MV-4-11 (cell line): ENCODE measurements at places on chromosomes 6 and 20.

- DNase-seq, result peak; percentile 82
Measured at GRCh38 chr6:40912158-40912946, 126.7 kb downstream of the UNC5CL start.

DNA sequence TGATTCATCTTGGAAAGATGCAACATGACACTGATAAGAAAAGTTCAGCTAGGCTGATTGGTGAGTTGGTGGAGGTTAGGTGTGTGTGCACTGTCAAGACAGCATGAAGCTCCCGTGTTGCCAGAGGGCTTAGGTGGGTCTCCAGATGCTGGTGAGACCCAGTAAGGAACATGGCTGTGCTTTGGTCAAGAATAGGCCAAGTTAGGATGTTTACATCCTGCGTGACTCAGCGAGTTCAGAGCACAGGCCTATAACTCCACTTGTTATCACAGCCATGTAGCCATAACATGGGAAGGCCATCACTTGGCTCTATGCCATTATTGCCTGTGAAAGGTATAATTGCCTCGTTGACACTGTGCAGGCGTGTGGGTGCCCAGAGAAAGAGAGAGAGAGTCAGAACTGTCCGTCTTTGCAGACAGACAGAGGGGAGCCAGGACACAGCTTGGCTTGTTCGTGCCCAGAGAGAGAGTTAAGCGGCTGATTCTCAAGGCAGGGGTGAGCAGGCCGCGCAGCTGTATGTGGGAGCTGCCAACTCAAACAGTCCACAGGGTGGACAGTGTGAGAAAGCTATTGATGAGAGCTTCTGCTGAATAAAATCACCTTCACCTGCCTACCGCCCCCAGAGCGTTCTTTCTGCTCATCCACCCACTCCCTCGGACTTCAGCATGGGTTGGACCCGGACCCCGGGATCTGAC lies 43.5 kb downstream of the OR2B6 start:
- DNase-seq, result no peak

DNA sequence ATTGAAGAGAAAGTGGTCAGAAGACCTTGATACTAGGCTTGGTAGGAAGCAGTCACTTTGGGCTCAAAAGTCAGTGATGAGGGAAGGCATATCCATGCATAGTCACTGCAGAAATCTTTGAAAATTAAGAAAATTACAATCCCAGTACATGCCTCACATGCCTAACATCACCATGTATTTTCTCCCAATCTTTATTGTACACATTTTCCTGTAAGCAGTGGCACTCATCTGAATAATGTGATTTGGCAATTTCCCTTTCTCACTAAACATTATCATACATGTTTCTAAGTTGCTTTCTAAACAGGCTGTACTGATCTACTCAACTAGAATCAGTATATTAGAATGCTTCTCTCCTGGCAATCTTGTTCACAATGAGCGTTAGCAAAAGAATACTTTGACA lies 280.7 kb upstream of the SUPT3H start:
- no peak for DNase-seq

DNA sequence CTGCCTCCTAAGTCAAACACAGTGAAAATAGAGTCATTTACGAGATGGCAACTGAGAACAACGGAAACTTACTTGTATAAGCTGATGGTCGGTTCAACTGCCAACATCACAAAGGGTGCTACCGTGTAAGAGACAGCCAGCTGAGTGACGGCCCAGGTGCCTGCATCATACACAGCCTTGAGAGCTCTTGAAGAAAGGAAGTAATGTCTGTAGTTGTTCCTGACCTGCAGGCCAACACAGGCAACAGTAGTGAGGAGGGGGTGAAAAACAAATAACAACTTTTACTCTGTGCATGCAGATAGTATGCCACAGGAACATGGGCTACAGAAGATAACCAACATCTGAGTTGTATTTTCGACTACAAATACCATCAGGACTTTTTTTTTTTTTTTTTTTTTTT lies 102.7 kb downstream of the MBOAT1 start:
- no peak for DNase-seq

DNA sequence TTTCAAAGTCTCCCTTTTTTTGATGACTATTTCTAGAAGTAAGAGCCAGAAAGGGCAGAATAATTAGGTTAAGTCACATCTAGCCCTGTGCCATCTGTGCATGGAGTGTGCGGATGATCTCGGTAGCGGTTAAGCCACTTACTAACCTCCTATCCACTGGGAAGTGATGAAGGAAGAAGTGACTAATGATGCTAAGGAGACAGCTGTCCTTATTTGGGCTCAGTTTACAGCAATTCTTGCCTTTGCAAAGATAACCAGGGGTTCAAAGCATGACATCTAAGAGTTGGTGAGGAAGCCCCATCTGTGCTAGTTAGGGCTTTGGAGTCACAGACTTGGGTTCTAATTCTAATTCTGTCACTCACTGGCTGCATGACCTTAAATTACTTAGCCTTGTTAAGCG lies 62.4 kb upstream of the RREB1 start:
- DNase-seq, result no peak

DNA sequence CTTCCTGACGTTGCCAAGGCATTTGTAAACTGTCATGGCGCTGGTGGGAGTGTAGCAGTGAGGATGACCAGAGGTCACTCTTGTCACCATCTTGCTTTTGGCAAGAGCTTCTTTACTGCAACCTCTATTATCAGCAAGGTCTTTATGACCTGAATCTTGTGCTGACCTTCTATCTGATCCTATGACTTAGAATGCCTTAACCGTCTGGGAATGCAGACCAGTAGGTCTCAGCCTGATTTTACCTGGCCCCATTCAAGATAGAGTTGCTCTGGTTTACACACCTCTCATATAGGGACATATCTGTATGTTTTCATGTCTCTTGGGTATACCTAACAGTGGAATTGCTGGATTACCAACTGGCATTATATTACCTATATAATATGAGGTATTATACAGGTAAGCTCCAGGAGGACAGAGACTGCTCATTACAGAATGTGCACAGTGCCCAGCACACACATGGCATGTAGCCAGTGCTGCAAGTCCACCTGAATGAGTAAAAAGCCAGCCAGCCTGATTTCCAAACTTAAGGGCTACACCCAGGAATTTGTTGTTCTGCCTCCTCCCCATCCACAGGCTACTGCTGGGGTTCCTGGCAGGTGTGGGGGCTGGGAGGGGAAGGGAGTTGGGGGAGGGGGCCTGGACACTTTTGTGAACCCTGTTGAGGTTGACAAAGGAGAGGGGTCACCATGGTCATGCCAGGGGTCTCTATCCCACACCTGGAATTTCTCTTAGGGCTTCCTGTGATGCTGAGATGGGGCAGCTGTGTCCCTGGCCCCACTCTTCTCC lies 35.2 kb upstream of the BLCAP start:
- DNase-seq, result no peak

GRCh38 chr20:39299783-39300182 lies 337.6 kb downstream of the DHX35 start:
- no peak for DNase-seq

- DNase-seq, result no peak
Measured at GRCh38 chr6:17472653-17473183, 79.3 kb downstream of the CAP2 start.

- no peak for DNase-seq
Measured at GRCh38 chr6:79384845-79385244, 150.4 kb upstream of the HMGN3 start.

DNA sequence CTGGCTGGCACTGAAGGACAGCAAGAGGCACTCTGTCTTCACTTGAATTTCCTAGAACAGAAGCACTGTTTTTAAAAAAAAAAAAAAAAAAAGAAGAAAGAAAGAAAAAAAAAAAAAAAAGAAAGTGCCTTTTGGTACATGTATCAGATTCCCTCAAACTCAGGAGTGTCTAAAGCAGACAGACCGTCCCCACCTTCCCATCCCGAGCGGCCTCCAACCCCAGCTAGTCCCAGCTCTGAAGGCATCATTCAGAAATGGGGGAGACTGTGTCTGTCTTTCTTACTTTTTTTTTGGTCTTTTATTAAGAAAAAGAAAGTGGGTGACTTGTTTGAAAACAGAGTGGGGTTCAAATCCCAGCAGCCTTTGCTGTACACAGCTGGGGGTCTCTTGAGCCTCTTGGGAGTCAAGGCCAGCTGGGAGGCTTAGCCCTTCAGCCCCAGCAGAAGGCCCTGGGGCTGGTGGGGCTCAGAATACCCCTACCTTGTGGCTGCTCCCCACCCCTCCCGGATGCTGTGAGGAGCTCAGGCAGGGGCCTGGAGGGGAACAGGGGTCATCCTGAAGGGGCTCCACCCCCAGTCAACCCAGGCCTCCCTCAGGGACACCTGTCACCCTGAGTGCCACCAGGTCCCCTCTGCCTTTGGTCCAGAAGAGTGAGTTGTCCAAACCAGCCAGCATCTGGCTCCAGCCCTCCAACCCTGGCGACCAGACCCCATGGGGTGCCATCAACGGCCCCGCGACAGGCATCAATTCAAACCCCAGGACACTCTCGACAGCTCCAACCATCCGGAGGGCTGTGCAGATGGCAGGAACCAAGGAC lies 128.3 kb downstream of the TAF4 start:
- DNase-seq, result no peak

DNA sequence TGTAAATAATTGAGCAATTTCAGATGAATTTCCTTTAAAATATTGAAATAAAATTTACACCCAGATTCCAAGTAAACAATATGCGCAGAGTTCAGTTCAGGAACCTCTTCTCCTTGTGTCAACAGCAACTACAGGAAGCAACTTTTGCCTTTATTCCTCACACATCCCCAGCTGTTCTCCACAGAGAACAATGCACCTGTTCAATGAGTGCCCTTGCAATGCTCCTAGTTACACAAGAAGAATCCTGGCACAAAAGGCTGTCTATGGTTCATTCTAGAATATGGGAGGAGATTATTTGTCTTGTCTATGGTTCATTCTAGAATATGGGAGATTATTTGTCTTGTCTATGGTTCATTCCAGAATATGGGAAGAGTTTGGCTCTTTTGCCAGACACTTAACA lies 454.9 kb downstream of the BTBD3 start:
- no peak for DNase-seq

DNA sequence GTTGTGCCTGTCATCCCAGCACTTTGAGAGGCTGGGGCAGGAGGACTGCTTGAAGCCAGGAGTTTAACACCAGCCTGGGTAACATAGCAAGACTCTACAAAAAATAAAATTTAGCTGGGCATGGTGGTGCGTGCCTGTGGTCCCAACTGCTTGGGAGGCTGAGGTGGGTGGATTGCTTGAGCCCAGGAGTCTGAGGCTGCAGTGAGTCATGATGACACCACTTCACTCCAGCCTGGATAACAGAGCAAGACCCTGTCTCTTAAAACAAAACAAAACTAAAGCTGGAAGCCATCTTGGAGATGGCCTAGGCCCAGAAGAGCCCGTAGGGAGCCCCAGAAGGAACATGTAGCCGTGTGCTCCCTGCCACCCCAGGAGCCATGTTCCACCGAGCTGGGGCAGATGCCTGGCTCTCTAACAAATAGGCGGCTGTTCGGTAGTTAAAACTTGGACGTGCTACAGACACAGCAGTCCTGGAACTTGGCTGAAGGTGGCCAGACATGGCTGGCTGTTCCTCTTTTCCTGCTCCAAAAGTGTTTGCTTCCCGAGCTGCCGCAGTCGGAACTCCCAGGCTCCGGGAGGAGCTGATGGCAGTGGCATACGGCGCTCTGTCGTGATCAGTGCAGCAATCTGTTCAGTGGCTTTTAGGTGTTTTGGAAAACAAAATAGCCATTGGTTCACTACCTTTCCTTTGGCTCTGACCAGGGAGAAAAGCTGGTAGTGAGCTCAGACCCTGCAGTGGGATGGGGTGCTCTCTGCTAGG lies 37.0 kb downstream of the DYNLT1 start:
- DNase-seq, result no peak

- DNase-seq, result no peak
Measured at GRCh38 chr6:42315259-42315990, 97.8 kb upstream of the MRPS10 start.

GRCh38 chr6:8389036-8389818 lies 46.1 kb downstream of the SLC35B3 start:
- no peak for DNase-seq

GRCh38 chr6:137880746-137881521 lies 13.9 kb downstream of the TNFAIP3 start:
- DNase-seq, result no peak

DNA sequence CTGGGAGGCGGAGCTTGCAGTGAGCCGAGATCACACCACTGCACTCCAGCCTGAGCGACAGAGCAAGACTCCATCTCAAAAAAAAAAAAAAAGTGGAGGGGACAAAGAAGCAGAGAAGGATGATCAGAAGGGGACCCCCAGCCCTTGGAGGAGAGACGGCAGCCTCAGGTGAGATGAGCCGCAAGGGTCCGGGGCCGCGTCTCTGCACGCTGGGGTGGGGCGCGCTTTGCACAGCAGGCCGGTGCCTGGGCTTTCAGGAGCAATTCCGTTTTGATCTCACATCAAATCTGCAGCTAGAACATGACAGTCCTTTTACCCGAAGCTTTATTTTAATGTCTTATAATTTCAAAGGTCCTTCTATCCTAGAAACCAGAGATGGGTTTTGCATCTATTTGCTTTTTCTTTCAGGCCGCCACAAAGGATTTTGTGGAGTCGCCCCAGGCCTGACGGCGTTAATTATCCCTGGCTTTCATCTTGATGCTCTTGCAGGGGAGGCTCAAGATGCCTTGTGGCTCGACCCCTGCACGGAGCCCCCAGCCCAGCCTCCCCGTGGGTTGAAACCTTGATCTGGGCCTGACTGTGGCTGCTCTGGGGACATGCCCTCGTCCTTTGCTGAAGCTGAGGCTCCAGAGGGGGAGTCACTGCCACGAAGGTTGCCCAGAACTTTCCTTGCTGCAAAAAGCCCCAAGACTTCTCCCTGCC lies 17.3 kb downstream of the HRH3 start:
- DNase-seq, result no peak

- no peak for DNase-seq
Measured at GRCh38 chr20:59776059-59776603, 157.3 kb downstream of the SYCP2 start.

- DNase-seq, result peak; percentile 43
Measured at GRCh38 chr6:90184334-90185298, 112.0 kb downstream of the BACH2 start.

GRCh38 chr20:13221673-13222318 lies 722 bp downstream of the ISM1 start:
- peak; percentile 33 for DNase-seq

GRCh38 chr6:168901076-168901475 lies 352.6 kb downstream of the THBS2 start:
- DNase-seq, result no peak

DNA sequence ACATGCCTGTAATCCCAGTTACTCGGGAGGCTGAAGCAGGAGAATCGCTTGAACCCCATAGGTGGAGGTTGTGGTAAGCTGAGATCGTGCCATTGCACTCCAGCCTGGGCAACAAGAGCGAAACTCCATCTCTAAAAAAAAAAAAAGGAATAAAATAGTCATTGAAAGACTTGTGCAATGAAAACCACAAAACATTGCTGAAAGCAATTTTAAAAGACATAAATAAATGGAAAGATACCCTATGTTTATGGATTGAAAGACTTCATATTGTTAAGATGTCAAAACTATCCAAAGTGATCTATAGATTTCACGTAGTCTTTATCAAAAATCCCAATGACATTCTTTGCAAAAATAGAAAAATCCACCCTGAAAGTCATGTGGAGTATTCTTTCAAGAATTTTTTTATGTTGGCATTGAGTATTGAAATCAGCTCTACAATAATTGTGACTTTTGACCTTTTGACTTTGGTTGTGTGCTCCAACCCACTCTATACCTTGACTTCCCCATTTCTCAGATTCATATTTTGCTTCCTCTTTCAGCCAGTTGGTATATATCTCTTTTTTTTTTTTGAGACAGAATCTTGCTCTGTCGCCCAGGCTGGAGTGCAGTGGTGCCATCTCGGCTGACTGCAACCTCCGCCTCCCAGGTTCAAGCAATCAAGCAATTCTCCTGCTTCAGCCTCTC lies 45.5 kb upstream of the SLC23A2 start:
- DNase-seq, result peak; percentile 91
